ENCODE measurements at places on chromosomes 6 and 20.
A peak's percentile ranks its signal among the peaks of the same experiment; 100 is the strongest.

GRCh38 chr20:5495939-5496338, 179.2 kb upstream of the PROKR2 start:
- no peak for DNase-seq

- DNase-seq = no peak
Measured at GRCh38 chr20:22100686-22101085, 395.2 kb downstream of the PAX1 start.

- DNase-seq = no peak
Measured at GRCh38 chr6:32815115-32815514, 1.7 kb downstream of the HLA-DOB start.

GRCh38 chr6:168103050-168103830, 24.2 kb upstream of the FRMD1 start:
- no peak for DNase-seq

DNA sequence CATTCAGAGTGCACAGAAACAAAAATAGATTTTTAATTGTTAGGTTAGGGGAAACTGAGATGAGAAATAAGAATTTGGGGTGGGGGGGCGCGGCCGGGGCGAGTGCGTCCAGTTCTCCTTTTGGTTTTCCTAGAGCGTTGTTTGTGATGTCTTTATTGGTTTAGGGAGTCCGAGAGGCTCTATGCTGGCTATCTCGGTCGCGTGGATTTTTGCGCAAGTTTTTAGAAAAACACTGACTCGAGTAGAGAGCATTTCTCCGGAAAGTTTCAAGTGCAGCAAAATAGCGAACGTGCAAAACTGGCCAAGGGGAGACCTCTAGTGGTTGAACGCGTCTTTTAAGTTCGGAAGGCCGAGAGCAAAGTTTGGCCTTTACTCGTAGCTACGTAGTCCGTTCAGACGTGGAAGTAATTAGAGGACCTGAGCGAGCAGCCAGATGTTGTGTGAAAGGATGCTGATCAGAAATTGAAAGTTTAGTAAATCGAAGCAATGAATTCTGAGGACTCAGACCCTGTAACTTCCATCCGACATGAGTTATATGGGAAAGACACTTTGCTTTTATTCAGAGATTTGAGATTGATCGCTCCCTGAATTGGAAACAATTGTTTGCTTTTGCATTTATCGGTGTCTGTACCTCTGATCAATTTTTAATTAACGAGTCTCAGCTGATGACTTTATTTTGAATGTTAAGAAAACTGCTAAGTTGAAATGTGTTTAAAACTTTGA, 2.7 kb downstream of the L3MBTL3 start:
- peak; percentile 35 for DNase-seq

- no peak for DNase-seq
Measured at GRCh38 chr6:30724906-30725667, 4.9 kb downstream of the TUBB start.

DNA sequence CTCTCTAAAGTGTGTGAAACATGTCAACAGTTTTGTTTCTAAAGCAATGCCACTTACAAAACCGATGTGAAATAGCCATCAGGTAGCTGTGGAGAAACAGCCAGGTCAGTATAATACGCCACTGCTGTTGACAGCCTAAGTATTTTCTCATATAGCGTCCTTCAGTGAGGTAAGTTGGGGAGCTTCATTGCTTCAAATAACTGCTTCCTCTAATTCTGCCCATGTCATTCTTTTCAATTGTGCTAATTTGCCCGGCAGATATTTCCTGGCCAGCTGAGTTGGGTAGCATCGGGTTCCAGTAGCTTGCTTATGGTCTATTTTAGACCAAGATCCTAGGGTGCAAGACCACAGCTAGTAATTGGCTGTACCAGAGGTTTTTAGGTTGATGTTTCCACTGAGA, 2.1 kb upstream of the ARMC2 start:
- DNase-seq = no peak

- no peak for DNase-seq
Measured at GRCh38 chr6:142947714-142948480, 2.9 kb upstream of the HIVEP2 start.

GRCh38 chr6:79261666-79262065, 27.2 kb upstream of the HMGN3 start:
- DNase-seq = no peak
